ENCODE measurements at places on chromosomes 6 and 20. TPM values are rescaled to one million over a fixed set of nuclear protein-coding genes. Genes with fewer than 3 reads are reported as not detected.

SLC32A1 gene
- total RNA-seq = not detected

LY6G6C gene
- not detected for total RNA-seq

MYL9 gene
- 25.4 TPM for total RNA-seq

PNPLA1 gene
- total RNA-seq = not detected

TOMM6 gene
- 54.7 TPM for total RNA-seq

CYP39A1 gene
- 3.8 TPM for total RNA-seq

DUSP22 gene
- 13.7 TPM for total RNA-seq

B3GAT2 gene
- not detected for total RNA-seq

PPIL6 gene
- total RNA-seq = 8.5 TPM

COL12A1 gene
- total RNA-seq = 1,023 TPM

MDFI gene
- 3.3 TPM for total RNA-seq

HLA-DOA gene
- not detected for total RNA-seq

RSPO3 gene
- 15.4 TPM for total RNA-seq

IL17A gene
- total RNA-seq = not detected

ZNF334 gene
- 7.9 TPM for total RNA-seq

NOTCH4 gene
- total RNA-seq = 0.77 TPM

BMP5 gene
- total RNA-seq = 1.0 TPM

DEFB124 gene
- not detected for total RNA-seq

PPP1R16B gene
- total RNA-seq = under 0.01 TPM

GSTA1 gene
- under 0.01 TPM for total RNA-seq

TPBG gene
- total RNA-seq = 24.9 TPM

TMEM244 gene
- not detected for total RNA-seq

SPAG4 gene
- 8.5 TPM for total RNA-seq
